Cardiac muscle cell (in vitro differentiated cells and primary cell): ENCODE measurements at places on chromosomes 16 and 17. TPM values are rescaled to one million over a fixed set of nuclear protein-coding genes. Genes with fewer than 3 reads are reported as not detected.
A peak's percentile ranks its signal among the peaks of the same experiment; 100 is the strongest.

Gene PIPOX
- 6.5 TPM in 2 replicates for total RNA-seq

Gene TMC5
- 0.21 TPM in 1 of 2 replicates, not detected in the other for total RNA-seq

Gene PPP1R27
- total RNA-seq: not detected in 2 replicates

Gene PRAC1
- total RNA-seq: not detected in 2 replicates

Gene GNAO1
- 2.7 and 3.3 TPM in 2 replicates for total RNA-seq

Gene CNTD1
- total RNA-seq: 0.27 TPM in 1 of 2 replicates, not detected in the other

DNA sequence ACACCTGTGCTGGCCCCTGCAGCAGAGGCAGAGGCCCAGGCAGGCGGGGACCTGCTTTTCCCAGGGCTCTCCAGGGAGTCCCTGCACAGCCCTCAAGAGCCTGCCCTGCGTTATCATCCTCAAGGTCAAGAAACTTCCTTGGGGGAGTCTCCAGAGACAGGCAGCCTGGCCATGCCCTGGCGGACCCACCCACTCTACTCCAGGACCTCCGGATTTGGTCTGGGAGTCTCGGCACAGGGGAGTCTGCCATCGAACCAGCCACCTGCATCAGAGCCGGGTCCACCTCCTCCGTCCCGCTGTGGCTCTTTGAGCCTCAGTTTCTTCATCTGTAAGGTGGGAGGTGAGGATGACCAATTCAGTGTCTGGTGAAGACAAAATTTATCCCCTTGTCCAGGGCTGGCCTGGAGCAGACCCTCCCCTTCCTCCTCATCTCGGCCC, 75.3 kb upstream of the TNRC6C start:
- no peaks in the 10 kb centered on the region for H3K36me3 ChIP-seq
- peaks cover 8% of the 10 kb centered on the region for H3K4me1 ChIP-seq
- H3K27ac ChIP-seq: no peak overlapping the region
- peaks cover 35% of the 10 kb centered on the region for H3K27me3 ChIP-seq
- no peak overlapping the region for H3K4me3 ChIP-seq

DNA sequence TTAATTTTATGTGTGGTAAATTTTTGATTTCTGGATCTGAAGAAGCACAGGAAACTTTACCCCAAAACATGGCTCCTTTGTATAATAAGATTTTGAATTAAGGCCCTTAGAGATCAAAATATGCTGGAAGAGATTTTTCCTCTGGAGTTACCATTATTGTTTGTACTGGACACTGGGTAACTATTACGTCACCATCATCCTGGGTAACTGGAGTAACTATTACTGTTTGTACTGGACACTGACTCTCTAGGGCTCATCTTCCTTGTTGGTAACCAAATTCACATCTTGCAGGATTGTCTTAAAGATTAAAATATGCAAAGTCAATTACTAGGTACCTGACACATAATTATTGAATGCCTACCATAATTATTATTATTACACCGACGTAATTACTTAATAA, 593.8 kb upstream of the GOT2 start:
- no peak overlapping the region for H3K4me3 ChIP-seq
- no peaks in the 10 kb centered on the region for H3K4me1 ChIP-seq
- DNase-seq: no peak
- no peaks in the 10 kb centered on the region for H3K36me3 ChIP-seq
- no peaks in the 10 kb centered on the region for H3K27me3 ChIP-seq

DNA sequence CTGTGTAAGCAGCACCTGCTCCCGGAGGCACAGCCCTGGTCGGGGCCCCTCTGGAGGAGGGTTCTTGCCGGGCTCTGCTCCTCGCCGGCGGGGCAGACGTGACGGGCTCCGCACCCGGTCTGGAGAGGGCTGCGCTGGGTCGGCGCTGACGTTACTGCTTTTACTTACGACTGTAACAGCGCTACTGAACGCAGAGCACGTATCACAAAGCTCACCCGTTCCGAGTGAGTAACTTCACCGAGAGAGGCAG, 1.3 kb upstream of the RAB40C start:
- peak overlapping the region; percentile 98 for H3K27ac ChIP-seq
- H3K4me1 ChIP-seq: peaks cover 17% of the 10 kb centered on the region
- H3K27me3 ChIP-seq: no peaks in the 10 kb centered on the region
- DNase-seq: peak; percentile 70
- H3K4me3 ChIP-seq: peak overlapping the region; percentile 80

GRCh38 chr16:31107465-31107867, 720 bp upstream of the BCKDK start:
- H3K4me1 ChIP-seq: no peaks in the 10 kb centered on the region
- no peak overlapping the region for H3K27ac ChIP-seq
- no peak overlapping the region for H3K4me3 ChIP-seq
- H3K36me3 ChIP-seq: peaks cover 23% of the 10 kb centered on the region
- H3K27me3 ChIP-seq: no peaks in the 10 kb centered on the region
- DNase-seq: no peak

DNA sequence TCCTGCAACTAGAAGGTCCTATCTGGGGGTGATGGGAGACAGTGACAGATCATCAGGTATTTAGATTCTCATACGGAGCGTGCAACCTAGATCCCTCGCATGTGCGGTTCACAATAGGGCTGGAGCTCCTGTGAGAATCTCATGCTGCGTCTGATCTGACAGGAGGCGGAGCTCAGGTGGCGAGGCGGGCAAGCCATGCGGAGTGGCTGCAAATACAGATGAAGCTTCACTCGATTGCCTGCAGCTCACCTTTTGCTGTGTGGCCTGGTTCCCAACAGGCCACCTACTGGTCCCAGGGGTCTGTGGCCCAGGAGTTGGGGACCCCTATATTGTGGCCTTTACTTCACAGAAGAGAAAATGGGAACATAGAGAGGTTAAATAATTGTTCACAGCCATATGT, 200.4 kb downstream of the IRF8 start:
- no peak overlapping the region for H3K27ac ChIP-seq
- peaks cover 7% of the 10 kb centered on the region for H3K4me1 ChIP-seq
- H3K27me3 ChIP-seq: no peaks in the 10 kb centered on the region
- no peak overlapping the region for H3K4me3 ChIP-seq
- no peaks in the 10 kb centered on the region for H3K36me3 ChIP-seq

DNA sequence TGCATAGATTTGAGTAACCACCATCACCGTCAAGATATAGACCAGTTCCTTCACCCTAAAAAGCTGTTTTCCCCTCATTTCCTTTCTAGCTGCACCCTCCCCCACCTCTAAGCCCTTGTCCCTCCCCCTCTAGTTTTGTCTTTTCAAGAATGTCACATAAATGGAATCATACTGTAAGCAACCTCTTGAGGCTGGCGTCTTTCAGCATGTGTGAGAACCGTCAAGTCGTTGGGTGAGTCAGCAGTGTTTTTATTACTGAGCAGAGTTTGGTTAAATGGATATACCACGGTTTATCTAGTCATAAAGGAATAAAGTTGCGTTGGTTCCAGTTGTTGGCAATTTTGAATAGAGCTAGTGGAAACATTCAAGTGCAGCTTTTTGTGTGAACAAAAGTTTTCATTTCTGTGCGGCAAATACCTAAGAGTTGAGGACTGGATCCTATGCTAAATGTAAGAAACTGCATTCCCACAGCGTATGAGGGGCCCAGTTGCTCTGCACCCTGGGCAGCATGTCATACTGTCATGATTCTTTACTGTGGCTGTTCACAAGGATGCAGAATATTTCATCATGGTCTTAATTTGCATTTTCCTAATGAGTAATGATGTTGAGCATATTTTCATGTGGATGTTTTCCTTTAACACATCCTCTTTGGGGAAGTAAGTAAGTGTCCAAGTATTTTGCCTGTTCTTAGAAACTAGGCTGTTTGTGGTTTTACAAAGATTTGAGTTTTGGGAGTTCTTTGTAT, 264.3 kb downstream of the CPPED1 start:
- DNase-seq: no peak
- no peaks in the 10 kb centered on the region for H3K27me3 ChIP-seq
- H3K36me3 ChIP-seq: no peaks in the 10 kb centered on the region

DNA sequence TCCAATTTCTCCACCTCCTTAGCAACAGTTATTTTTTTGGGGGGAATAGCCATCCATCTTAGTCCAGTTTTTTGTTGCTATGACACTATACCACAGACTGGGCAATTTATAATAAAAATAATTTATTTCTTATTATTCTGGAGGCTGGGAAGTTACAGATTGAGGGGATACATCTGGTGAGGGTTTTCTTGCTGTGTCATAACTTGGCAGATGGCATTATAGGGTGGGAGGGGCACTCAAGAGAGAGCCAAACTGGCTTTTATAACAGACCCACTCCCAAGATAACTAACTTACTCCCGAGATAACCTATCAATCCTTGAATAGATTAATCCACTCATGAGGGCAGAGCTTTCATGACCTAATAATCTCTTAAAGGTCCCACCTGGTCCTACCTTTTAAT, 84.2 kb downstream of the ABCA8 start:
- no peaks in the 10 kb centered on the region for H3K36me3 ChIP-seq
- no peaks in the 10 kb centered on the region for H3K27me3 ChIP-seq
- no peak overlapping the region for H3K4me3 ChIP-seq
- no peak overlapping the region for H3K27ac ChIP-seq

DNA sequence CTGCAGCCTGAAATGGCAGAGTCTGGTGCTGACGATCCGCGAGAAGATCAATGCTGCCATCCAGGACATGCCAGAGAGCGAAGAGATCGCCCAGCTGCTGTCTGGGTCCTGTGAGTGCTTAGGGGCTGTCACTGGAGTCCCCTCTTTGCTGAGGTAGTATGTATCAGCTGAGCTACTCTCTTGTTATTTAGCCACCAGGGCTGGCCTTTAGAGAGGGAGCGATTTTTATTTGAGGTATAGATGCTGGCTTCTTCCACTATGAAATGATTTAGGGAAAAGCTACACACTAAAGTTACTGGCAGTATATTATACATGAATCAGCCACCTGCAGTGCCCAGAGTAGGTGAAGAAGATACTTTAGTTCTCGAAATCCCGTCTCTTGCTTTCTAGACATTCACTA, 2.6 kb downstream of the CDK5RAP3 start:
- H3K27me3 ChIP-seq: no peaks in the 10 kb centered on the region
- no peak overlapping the region for H3K27ac ChIP-seq
- no peak for DNase-seq
- no peak overlapping the region for H3K4me3 ChIP-seq
- H3K4me1 ChIP-seq: no peaks in the 10 kb centered on the region
- peaks cover 14% of the 10 kb centered on the region for H3K36me3 ChIP-seq

DNA sequence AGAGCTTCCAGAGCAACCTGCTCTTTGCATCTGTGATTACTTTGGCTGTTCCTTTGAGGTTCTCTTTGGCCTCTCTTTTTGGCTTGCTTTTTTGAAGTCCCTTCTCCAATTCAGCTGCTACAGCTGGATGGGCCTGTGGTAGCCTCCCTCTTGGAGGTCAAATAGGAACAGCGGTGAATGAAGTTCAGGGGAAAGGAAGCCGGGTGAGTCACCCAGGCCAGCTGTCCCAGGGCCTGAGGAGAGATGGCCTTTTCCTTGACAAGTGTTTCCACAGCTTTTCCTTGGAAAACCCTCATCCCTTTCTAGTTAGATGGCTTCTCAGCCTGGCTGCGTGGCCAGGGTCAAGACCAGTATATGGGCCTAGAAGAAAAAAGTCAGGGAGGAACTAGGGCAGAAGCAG, 103.1 kb downstream of the STX8 start:
- no peaks in the 10 kb centered on the region for H3K36me3 ChIP-seq
- H3K27ac ChIP-seq: no peak overlapping the region

DNA sequence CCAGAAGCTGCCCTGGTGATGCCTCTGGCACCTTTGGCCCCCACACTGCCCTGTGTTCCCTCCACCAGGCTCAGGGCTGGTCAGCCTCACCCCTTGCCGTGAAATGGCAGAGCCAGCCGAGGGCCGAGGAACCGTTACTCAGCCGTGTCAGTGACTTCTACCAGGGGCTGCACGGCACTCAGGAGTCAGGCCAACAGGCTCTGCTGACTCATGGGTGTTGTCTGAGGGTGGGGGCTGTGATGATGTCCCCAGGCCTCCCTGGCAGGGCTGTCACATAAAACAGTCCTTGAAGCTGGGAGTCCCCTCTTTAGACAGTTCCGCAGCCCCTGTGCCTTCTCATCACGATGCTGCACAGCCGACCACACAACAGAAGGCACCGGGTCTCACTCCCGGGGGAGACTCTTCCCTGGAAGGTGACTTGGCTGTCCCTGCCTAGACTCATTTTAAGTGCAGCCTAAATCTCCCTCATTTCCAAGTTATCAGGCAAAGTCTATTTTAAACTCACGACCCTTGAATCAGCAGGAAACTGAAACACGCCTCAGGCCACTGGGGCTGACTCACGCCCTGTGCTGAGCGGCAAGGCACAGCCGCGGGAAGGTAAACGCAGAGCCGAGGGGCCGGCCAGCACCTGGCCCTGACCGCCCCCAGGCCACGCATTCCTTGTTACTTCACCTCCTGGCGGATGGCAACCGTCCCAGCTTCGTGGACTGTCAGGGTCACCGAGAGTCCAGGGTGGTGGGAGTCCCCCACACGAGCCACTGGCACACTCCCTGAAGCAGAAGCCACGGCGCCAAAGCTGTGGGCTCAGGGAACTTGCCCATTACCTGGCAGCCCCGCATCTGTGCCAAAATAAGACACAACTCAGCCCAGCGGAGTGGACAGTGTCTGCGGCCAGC, 102.6 kb downstream of the ZNF778 start:
- no peaks in the 10 kb centered on the region for H3K27me3 ChIP-seq
- no peaks in the 10 kb centered on the region for H3K36me3 ChIP-seq
- peak; percentile 76 for DNase-seq
- H3K4me1 ChIP-seq: peaks cover 53% of the 10 kb centered on the region

- no peak overlapping the region for H3K4me3 ChIP-seq
- H3K27ac ChIP-seq: no peak overlapping the region
- DNase-seq: no peak
- no peaks in the 10 kb centered on the region for H3K36me3 ChIP-seq
- H3K4me1 ChIP-seq: peaks cover 4% of the 10 kb centered on the region
Measured at GRCh38 chr17:40600486-40601046, 35.3 kb upstream of the CCR7 start.

DNA sequence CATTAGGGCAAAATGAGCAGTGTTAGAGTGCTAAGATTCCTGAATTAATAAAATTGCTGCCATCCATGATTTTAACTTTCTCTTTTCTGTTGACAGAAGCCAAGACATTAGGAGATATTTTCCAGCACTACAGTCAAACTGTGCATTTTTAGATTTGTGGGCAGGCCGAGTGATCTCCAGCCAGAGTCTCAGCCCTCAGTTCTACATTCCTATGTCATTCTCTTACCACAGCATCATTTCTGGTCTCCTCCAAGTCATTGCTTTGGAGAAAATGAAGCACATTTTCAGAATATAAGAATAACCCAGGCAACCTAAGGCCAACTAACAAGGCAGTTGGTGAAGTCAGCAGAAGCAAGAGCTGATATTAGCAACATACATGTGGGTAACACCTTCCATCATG, 74.6 kb upstream of the NUDT7 start:
- no peak for DNase-seq
- no peaks in the 10 kb centered on the region for H3K4me1 ChIP-seq
- H3K4me3 ChIP-seq: no peak overlapping the region
- H3K27me3 ChIP-seq: no peaks in the 10 kb centered on the region
- no peak overlapping the region for H3K27ac ChIP-seq
- H3K36me3 ChIP-seq: no peaks in the 10 kb centered on the region

DNA sequence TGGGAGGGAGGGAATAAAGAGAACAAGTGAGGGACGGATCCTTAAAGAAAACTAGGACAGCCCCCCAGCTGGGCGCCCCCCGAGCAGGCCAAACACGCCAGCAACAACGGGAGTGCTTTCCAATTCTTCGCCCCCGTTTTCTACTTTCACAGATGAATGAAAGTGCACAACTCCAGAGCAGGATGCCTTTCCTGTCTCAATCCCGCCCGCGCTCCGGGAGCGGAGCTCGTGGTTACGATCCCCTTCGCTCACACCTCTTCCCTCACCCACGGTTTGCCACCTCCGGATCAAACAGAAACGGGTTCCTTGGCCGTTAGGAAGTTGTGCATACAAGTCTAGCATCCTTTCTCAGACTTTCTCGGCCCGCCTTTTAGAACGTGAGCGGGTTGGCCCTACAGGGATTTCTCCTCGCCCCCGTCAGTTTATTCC, 680 bp downstream of the SKA2 start:
- H3K4me1 ChIP-seq: peaks cover 17% of the 10 kb centered on the region
- H3K36me3 ChIP-seq: no peaks in the 10 kb centered on the region
- H3K4me3 ChIP-seq: peak overlapping the region; percentile 67
- H3K27me3 ChIP-seq: no peaks in the 10 kb centered on the region
